ENCODE measurements at places on chromosomes 11 and 22.
A peak's percentile ranks its signal among the peaks of the same experiment; 100 is the strongest.

- DNase-seq = peak; percentile 46
These were observed 29.2 kb downstream of the PDGFD start for GRCh38 chr11:104134745-104135144.

DNA sequence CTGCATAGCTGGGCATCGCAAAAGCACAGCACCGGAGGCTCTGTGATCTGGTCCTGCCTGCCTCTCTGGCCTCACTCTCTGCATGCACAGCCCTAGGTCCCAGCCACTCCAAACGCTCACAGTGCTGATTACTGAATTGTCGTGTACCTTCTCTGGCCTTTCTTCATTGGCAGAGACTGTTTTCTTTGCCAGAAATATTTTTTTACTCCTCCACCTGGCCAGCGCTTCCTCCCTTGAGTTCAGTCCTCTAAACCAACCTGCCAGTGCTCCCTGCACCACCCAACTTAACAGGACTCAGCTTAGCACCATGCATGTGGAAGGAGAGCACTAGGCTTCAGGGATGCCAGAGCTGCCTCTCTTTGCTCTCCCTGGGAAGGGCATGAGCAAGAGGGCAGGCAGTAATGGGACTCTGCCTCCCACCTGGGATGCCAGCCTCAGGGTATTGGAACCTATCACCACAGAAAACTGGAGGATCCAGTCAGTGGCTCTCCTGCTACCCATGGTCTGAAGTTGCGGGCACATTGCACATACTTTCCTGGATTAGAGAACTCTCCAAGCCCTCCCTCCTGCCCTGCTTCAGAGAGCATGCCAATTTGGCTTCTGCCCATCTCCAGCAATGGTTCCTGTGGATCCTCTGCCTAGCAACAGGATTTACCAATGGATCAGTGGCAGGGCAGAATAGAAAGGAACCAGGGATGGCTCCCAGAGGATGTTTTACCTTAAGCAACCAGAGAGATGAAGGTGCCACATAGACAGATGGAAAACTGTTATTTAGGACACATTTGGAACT is 37.0 kb upstream of the GNAZ start:
- no peak for DNase-seq

- DNase-seq = peak; percentile 81
These were observed 6.6 kb downstream of the APOL4 start for GRCh38 chr22:36194971-36195370.

DNA sequence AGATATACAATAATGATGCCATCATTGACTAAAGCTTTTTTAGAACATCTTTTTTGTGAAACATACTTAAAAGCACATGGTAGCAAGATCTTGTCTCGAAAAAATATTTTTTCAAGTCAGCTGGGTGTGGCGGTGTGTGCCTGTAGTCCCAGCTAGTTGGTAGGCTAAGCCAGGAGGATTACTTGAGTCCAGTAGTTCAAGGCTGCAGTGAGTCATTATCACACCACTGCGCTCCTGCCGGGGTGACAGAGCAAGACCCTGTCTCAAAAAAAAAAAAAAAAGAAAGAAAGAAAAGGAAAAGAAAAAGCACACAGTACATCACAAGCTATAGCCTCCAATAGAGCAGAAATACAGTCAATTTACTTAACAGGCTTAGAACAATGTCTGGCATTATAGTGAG is 37.0 kb downstream of the ENTHD1 start:
- no peak for DNase-seq

DNA sequence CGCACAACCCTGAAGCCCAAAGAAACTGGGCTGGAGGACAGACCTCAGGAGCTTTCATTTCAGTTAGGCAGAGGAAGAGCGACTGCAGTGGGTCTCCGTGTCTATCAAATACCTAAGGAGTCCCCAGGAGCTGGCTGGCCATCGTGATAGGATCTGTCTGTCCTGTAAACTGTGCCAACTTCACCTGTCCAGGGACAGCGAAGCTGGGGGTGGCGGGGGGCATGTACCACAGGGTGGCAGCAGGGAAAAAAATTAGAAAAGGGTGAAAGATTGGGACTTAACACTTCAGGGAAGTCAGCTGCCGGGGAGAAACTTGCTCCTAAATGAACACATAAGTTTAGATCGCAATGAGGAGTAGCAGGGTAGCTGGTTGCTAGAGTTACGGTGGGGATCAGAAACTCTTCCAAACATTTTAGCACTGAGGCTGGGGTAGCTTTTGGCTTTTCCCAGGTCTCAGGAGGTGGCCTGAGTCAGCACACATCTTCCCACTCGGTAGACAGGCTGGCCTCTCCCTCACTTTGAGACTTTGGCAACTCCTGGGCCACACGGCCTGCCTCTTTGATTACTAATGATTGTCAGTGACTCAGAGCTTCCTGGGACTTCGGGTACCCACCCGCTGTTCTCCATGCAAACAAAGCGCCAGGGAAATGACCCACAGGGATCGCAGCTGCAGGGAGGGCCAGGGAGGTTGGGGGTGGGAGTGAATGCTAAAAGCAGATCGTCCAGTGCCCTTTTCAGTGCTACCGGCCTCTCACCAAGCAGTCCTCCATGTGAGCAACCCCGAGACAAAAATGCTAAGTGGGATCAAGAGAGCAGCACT is 2.9 kb upstream of the MTFP1 start:
- DNase-seq = peak; percentile 94

DNA sequence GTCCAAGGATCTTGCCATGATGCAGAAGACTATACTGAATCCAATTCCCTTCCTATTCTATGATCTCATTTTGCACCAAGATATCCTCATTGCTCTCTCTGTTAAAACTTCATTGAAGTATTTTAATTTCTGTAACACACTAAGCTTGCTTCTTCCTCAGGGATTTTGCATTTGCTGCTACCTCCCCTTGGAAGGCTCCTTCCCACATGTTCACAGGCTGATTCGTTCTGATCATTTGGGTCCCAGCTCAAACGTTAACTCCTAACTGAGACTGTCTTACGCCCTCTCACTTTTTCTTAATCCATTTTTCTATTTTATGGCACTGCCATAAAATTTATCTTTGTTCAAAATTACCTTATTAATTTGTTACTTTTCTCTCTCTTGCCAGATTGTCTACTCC is 713.0 kb upstream of the LRRC4C start:
- DNase-seq = no peak

DNA sequence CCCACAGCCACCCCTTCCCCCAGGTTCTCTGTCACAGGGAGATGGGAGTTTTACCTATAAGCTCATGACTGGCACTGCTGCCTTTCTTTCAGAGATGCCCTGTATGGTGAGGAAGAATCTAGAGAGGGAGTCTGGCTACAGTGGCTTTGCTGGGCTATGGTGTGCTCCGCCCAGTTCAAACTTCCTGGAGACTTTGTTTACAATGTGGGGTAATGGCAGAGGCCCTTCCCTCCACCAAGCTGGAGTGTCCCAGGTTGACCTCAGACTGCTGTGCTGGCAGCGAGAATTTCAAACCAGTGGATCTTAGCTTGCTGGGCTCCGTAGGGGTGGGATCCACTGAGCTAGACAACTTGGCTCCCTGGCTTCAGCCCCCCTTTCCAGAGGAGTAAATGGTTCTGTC is 143.5 kb downstream of the MSANTD4 start:
- no peak for DNase-seq

GRCh38 chr11:99535819-99536218 is 515.1 kb downstream of the CNTN5 start:
- no peak for DNase-seq

DNA sequence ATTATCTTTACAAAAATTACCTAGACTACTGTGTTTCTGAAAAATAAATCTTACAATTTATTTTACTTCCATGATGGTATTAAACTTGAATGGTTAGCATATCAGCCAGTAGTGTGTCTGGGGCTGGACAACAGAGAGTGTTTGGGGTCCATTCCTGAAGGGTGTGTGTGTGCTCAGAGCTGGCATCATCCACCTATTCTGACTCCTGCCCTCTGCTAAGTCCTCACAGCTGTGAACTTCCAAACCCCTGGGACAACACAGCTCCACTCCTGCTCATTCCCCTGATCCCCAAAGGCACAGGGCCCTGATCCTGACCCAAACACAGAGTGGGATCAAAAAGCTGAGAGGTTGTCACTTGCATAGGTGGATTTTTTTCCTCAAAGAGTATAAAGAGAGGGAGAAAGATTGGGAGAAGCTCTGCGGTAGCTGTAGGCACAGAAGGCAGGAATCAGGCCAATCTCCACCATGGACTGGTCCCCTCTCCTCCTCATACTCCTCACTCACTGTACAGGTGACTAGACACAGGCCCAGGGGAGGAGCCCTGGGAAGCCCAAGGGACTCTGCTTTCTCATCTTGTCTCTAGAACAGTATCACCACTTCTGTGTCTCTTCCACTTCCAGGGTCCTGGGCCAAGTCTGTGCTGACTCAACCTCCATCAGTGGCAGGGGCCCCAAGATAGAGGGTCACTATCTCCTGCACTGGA is 55.7 kb upstream of the TOP3B start:
- DNase-seq = no peak

- no peak for DNase-seq
These were observed 7.8 kb downstream of the LARGE2 start for GRCh38 chr11:45930031-45930794.

GRCh38 chr11:43515090-43515489 is 156.4 kb downstream of the TTC17 start:
- DNase-seq = no peak

GRCh38 chr11:1471736-1472135 is 14.8 kb downstream of the MOB2 start:
- DNase-seq = no peak

DNA sequence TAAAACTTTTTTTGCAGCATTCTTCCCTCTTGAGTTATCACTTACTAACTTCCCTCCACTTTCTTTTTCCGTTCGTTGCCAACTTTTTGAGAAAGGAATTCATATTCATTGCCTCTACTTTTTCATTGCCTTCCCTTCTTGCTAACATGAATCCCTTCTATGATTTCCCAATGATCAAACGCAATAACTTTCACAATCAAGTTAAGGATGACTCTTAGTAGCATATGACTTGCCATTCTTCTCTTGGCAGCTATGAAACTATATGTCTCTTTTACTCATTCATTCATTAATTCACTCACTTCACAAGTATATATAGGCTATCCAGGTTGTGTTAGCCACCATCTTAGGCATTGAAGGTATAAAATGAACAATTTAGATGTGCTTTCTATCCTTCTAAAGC is 16.6 kb upstream of the ARHGAP20 start:
- DNase-seq = peak; percentile 41

GRCh38 chr11:72627594-72628281 is 46.5 kb downstream of the PDE2A start:
- DNase-seq = no peak

- no peak for DNase-seq
These were observed 10.4 kb upstream of the PPARA start for GRCh38 chr22:46139895-46140350.

Measured in fibroblast of upper back skin (primary cell).